Central memory CD8-positive, alpha-beta T cell (primary cell): ENCODE measurements at places on chromosomes 7 and 10.

GRCh38 chr10:14451341-14451740 lies 120.6 kb upstream of the FRMD4A start:
- no peak for DNase-seq

- no peak for DNase-seq
Measured at GRCh38 chr7:35353481-35353880, 99.6 kb upstream of the TBX20 start.

GRCh38 chr10:117137911-117138642 lies at the start of gene VAX1:
Gene VAX1, minus strand, starts transcription at chr10:117138270. Its CDS starts 214 bp downstream, at chr10:117138056.
- no peak for DNase-seq

- DNase-seq = no peak
Measured at GRCh38 chr10:50575477-50576244, 48.1 kb downstream of the SGMS1 start.

DNA sequence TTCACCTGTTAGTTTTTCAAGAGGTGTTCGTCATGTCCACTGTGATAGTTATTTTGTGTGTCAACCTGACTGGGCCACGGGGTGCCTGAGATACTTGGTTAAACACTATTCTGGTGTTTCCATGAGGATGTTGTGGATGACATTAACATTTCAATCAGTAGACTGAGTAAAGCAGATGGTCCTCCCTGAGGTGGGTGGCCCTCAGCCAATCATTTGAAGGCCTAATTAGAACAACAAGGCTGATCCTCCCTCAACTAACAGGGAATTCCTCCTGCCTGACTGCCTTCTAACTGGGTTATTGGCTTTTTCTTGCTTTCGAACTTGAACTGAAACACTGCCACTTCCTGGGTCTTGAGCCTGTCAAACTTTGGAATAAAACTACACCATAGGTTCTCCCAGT lies 75.8 kb downstream of the ENO4 start:
- DNase-seq = no peak

GRCh38 chr10:3452683-3453361 lies 280.2 kb upstream of the PITRM1 start:
- no peak for DNase-seq

DNA sequence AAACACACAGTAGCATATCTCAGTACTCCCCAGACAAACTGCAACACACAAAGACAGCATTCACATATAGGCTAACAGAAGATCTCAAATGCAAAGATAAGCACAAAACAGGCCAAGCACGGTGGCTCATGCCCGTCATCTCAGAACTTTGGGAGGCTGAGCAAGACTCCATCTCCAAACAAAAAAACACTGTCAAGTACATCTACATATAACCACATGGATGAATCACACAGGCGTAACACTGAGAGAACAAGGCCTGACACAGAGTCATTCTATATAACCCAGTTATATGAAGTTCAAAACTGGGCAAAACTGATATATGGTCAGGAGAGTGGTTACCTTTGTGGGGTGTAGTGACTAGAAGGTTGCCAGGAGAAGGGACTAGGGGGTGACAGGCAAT lies 506.4 kb downstream of the KCNMA1 start:
- DNase-seq = no peak

- no peak for DNase-seq
Measured at GRCh38 chr7:22662036-22662435, 65.0 kb upstream of the IL6 start.

DNA sequence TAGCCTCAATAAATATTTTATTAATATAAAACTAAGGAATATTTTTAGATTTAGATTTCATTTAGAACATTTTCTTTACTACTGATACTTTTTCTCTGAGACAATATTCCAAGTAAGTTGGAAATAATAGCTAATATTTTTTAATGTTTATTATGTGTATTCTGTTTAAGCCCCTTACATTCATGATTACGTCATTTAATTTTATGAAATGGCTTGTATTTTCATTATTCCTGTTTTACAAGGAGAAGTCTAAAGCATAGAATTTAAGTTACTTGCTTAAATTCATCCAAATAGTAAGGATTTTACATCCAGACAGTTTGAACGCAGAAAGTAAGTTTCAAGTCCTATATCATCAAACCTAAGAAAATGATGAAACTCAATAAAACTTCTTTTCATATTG lies 6.1 kb downstream of the DGKB start:
- no peak for DNase-seq

DNA sequence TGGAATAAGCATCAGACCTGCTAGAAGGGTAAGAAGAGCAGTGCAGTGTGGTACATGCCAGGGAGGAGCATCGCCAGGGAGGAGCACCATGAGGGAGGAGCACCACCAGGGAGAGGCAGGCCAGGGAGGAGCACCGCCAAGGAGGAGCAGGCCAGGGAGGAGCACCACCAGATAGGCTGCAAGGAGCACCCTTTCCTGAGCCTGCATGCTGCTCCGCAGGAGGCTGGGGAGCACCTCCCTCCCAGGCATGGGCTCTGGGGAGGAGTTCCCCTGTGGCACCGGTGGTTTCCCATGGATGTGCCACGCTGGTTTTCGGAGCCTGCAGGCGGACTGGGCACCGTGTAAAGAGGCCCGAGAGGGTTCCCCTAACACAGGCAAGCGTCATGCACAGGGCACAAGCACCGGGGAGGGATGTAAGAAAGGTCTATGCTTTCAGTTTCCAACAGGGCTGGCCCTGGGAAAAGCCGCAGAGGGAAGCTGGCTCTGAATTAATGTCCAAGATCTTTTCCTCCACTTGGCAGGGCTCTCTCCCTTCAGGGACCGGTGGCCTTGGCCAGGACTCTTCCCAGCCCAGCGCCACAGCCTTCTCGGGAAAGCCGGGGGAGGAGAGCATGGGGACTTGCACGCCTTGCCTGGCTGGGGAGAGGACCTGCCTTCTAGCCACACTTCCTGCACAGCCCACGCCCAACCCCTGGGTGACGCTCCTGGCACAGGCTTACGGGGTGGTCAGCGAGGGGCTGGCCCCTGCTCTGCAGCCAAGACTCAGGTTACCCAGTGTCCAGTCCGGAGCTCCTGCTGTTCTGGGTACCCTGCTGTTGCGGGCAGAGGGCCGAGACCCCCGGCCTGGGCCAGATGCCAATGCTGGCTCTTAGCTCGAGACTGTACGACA lies 11.5 kb upstream of the GPER1 start:
- DNase-seq = no peak

DNA sequence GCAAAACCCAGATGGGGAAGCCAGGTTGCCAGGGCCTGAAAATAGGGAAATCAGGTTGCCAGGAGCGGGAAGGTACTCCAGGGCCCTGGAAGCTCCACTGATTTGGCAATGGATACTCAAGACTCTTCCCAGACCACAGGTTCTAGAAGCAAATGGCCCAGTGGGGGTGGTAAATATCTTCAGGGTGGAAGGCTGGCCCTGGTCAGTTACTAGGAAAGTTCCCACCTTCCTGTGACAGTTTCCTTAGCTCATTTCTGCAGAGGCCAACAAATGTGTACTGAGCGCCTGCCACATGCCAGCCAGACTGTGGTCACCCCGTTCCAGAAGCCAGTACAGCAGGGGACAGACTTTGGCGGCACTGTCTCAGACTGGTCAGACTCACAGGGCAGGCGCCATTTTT lies 113.6 kb downstream of the FAM53B start:
- DNase-seq = no peak
